GF-D8 (cell line): ENCODE measurements at places on chromosomes 12 and 14.

DNA sequence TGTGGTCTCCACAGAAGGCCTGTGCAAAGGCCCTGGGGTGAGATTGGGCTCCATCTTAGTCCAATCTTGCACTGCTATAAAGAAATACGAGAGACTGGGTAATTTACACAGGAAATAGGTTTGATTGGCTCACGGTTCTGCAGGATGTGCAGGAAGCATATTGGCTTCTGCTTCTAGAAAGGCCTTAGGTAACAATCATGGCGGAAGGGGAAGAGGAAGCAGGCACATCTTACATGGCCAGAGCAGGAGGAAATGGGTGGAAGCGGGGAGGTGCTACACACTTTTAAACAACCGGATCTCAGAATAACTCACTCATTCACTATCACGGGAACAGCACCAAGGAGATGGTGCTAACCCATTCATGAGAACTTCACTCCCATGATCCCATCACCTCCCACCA is 55.4 kb downstream of the FAR2 start:
- peak; percentile 15 for DNase-seq

- DNase-seq = no peak
Observed at GRCh38 chr14:62420847-62421246, 624.4 kb downstream of the KCNH5 start.

DNA sequence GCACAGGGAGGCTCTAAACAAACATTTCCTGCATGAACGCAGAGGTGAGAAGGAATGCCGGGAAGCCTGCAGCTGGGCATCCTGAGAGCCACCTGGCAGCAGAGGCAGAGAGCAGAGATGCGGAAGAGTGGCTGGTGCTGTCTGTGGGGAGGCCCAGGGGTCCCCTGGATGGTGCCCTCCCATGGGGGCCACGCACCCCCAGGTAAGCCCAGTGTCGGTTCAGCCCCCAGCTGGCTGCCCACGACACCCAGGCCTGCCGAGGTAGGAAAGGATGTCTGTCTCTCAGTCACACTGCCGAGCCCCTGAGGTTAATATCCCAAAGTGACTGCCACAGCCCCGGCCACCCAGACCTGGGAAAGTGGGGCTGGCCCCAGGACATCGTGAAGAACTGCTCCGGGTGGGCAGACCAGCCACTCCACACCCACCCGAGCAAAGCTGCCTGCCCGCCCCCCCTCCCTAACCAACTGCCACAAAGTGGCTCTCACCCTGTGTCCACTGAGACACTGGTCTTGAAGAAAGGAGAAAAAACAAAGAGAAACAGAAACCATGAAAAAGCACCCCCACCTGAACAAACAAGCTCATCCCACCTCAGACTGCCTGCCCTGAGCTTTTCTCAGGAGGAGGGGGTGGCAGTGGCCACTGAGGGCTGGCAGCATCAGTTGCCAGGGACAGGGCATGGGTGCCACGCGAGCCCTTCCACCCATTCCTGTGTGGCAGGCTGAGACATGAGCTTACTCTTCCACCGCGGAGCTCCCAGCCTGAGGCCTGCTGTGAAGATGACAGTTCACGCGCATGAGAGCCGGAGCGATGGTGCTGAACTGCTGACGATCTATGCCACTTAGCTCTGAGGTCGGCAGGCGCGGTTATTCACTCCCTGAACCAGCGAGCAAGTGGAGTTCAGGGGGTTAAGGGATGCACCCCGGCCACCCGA is 40.8 kb downstream of the CCDC88C start:
- DNase-seq = no peak

DNA sequence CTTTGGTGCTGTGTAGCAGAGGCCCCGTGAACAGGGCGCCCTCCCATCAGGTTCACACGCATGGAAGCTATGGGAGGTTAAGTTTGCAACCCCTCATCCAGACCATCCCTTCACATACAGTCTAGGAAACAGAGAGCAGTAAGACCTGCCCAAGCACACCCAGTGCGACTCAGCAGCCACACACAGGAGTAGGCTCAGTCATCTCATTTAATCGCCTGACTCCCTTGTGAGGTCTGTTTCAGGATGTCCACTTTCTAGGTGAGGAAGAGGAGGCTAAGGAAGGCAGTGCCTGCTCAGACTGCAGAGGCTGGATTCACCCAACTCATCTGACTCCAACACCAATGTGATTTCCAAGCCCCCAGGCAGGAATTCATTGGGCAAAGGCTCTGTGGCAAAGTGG is 11.9 kb downstream of the BDKRB1 start:
- DNase-seq = no peak

- DNase-seq = no peak
Observed at GRCh38 chr12:56206452-56207166, 15.1 kb downstream of the RNF41 start.
